SIG-M5 (cell line): ENCODE measurements at places on chromosomes 3 and 15.

DNA sequence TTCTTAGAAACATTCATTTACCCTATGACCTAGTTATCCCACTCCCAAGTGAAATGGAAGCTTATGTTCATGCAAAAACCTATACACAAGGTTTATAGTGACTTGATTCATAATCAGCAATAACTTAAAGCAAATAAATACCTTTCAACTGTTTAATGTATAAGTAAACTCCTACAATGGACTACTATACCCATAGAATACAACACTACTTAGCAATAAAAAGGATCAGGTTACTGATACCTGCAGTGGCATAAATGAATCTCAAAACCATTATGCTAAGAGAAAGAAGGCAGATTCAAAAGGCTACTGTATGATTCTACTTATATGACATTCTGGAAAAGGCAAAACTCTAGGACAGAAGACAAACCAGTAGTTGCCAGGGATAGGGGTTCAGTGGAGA is 8.3 kb upstream of the POLR2M start:
- no peak for DNase-seq

DNA sequence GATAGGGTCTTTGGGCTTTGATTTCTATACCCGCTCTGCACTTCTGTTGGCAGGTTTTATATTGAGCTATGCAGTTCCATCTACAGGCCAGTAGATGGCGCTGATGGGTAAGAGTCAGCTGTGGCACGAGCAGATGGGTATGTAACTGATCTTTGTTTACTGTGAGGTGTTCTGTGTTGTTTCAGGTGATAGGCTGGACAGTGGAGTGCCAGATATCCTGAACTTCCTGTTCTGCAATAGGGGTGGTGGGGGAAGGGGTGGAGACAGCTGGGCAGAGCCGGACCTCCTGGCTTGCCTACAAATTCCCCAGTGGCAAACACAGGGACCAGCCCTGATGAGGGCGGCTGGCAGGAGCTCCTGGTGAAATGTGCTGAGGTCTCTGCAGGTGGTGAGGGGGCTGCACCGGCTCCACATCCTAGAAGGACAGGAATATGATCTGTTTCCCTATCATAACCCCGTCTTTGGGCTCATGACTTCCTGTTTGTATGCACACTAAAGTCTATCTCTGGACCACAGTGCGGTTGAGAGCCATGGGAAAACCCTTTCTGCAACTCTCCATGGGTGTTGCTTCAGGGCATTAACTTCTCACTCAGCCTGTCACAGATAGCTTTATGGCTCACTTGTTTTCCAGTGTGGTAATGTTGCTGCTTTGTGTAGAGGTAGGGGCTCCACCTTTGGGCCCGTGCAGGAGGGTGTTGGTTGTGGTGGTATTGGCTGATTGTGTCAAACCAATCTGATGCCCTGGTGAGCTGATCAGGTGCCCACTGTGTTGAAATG is 13.4 kb upstream of the FAM98B start:
- DNase-seq: no peak

- no peak for DNase-seq
These were observed 34.4 kb downstream of the PPARG start for GRCh38 chr3:12323237-12323636.

DNA sequence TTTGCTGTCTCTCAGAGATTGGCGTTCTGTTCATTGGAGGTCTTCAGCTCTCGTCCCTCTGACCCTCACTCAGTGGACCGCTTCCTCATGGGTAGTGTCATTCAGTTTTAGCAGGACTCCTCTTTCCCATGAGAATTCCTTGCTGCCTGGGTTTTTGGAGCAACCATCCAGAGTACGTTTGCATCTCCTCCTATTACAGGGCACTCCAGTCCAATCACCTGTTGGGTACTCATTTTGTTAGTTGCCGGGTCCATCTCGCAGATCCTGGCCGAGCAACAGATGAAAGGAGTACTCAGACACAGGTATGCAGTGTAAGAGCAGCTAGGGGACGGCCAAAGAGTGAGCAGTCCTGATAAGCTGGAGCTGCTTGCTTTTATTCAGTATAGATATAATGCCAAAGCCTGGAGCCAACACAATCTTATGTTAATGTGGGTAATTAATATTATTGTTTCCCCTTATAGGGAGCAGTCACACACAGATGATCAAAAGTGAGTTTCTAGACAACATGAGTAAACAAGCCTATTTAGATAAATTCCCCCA is 49.6 kb downstream of the ISG20 start:
- no peak for DNase-seq

DNA sequence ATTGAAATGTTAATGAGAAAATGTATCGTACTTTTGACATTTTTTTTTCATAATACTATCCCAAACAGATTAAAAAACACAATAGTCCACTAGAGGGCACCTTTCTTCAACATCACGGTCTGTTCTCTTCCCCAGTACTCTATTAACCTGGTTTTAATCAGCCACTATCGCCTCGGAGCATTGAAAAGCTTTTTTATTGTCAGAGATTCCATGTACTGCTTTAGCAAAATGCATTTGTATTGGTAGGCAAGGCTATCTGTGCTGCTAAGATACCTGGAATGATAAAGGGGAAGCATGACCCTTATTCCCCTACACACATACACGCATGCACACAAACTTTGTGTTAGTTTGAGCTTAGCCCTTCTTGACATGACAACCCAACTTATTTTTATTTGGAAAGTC is 160.1 kb upstream of the IL12A start:
- DNase-seq: peak; percentile 49

DNA sequence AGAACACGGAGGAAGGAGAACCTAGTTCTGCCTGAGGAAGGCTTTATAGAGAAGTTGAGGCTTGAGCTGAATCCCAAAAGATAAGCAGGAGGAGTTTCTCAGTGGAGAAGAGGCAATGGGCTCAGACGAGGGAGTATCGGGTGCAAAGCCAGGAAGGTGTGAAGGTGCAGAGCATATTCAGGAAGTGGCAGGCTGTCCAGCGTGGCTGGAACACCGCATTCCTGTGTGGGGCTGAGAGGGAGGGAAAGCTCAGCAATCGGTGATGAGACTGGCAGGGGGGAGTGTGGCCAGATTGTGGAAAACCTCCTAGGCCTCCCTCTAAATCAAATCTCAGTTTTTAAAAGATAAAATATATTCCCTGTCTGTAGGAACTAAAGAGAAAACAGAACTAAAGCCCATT is 63.0 kb downstream of the ARHGAP31 start:
- no peak for DNase-seq

- DNase-seq: no peak
These were observed 6.6 kb downstream of the ATP6V1A start for GRCh38 chr3:113753376-113753985.

- DNase-seq: no peak
These were observed 174.7 kb upstream of the CNTN3 start for GRCh38 chr3:74789111-74789510.

DNA sequence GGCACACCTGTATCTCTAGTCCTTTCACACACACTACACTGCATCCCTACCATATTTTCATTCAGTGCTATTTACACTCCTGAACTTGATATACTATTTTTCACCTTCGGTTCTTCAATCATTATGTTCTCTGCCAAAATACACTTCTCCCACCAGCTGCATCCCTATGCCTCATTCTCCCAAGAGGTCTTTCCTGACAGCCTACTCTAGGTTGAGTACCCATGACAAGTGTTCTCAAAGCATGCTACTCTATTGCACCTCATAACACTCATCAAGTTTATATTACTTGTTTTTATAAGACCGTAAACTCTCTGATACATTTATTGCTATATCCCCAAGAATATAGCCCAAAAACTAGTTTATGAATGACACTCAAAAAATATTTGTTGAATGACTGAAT is 549.5 kb downstream of the PYDC2 start:
- no peak for DNase-seq

- DNase-seq: no peak
These were observed 858 bp upstream of the TKT start for GRCh38 chr3:53256704-53257055.

DNA sequence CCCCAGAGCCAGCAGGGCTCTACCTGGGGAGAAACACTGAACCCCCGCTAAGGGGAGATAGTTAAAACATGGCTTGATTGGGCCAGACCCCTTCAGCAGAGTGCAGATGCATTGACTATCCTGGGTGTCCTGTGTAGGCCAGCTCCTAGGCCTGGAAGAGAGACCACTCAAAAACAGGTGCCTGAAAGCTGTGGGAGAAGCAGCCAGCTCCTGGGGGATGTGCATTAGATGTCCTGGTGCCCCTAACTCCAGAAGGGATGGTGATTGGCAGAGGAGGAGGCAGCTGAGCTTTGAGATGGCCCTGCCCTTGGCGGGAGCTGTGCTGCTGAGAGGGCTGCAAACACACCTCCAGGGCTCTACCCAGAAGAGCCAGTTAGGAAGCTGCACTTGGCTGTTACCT is 89.3 kb upstream of the PLXNA1 start:
- no peak for DNase-seq

DNA sequence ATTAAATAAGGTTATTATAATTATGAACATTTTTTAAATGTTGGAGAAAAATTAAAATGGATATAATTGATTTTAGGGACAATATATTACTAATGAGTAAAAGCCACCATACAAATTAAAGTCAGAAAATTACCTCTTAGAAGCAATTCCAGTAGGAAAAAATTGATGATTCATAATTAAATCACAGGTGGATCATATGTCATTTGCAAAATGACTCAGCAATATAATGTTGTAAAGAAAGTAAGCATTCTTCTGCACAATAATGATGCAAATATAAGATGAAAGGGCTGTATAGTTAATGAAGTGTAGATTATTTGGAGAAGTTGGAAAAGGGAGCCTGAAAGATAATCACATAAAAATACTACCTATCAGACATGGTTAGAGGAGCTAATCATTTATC is 25.8 kb downstream of the ZPLD1 start:
- DNase-seq: no peak

GRCh38 chr15:25792128-25792527 is 71.0 kb downstream of the ATP10A start:
- DNase-seq: no peak

DNA sequence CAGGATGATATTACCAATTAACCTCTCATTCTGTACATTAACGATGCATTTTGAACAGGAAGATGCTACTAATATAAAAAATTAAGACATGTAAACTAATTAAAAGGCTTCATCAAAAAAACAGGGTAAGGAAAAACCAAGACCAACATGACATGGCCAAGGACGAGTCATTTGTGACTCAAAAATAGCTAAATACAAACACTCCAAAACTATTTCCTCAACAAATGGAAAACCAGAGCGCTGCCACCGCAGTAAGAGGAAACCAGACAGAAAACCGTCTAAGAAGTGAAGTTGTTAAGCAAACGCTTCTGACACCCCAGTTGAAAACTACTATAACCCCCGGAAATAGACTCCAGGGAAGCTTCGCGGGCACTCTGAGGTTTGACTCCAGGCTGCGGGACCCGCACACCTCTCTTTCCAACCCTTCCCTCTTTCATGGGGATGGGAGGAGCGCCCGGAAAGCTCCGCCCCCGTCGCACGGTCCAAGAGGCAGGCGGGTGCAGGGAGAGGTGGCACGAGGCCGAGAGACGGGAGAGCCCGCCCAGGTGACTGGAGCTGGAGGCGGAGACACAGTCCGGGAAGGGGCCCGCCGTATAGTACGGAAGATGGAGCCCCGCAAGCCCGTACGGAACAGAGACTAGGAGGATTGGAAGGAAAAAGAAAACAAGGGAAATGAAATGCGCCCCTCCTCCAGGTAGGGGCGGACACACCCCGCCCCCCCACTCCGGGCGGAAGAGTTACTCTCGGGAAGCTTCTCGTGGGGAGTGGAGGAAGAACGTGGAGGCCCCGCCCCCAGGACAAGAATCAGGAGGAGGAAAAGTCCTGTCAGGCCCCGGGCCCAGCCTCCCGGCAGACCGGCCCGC is 708 bp downstream of the DCAF1 start:
- peak; percentile 92 for DNase-seq

DNA sequence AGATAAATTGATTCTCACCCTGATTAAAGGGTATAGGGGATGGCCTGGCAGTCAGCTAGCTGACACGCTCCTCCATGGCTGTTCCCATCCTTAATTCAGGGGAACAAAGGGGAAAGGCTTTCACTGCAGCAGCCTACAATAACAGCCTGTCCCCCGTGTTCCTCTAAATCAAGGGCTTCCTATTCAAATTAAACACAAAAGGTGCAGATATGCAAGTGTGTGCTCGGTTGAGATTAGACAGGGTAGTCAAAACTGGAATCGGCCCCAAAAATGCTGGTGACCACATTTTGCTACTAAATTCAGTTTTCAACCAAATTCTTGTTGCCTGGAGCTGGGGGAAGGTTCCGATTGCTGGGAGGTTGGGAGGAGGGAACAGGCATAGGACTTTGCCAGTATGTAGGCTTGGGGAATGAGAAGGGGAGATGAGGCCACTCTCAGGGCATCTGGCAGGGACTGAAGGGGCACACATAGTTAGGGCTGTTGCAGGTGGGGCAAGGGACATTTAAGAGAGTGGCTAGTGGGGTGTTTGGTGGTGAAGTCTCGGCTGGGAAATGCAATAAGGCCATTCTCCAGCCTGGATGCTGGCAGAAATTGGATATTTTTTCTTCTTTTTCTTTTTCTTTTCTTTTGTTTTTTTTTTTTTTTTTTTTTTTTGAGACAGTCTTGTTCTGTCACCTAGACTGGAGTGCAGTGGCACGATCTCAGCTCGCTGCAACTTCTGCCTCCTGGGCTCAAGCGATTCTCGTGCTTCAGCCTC is 32.9 kb upstream of the CTSH start:
- no peak for DNase-seq

DNA sequence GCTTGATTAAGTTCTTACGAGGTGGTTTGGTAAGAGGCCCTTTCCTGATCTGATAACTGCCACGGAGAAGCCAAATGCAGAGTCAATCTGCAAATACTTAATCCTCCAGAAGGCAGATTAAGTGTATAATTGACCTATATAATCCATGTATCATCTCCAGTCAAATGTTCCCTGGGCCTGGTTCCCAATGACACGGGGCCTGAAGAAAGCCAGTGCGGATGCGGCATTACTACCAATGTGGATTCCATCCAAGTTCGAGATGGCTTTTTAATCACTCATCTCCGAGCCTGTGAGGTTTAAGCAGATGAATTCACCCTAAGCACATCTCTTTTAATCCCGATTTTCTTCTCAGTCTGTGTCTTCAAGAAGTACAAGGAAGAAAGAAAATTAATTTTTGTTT is 60.0 kb upstream of the FEZF2 start:
- DNase-seq: no peak

GRCh38 chr3:4474683-4475490 is 7.8 kb upstream of the SUMF1 start:
- peak; percentile 99 for DNase-seq

DNA sequence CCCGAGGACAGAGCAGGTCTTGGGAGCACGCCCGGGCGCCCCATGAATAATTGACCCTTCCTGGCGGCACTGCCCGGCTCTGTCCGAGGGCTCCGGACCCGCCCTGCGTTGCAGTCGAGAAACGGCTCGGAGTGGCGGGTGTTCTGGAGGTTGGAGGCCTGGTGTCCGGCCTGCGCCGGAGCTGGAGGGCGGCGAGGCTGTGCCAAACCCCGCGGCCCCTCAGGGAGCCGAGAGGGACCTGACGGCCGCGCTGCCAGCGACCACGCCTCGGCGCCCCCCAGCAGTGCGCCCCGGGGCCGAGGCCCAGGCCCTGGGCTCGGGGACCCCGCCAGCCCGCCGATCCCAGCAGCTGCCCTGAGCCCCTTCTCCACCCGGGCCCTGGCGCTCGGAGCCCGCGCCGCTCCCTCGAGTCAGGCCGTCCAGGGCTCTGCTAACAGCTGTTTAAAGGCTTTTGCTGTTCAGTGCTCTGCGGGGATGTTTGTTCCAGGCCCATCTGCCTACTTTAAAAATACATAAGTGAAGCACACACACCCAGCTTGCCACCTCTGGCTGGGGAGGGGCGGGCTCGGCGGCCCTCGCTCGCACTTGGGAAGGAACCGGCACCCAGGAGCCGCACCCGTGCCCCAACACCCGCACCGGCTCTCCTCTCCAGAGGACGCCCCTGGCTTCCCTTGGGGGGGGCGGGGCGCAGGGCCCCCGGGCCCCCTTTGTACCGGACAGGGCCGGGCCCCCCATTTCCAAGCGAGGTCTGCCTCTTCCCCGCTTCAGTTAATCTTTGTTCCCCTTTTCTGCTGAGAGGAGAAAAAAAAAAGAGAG is 730 bp upstream of the ZNF710 start:
- DNase-seq: no peak
